Omental fat pad (tissue), 4 donors: ENCODE measurements at places on chromosomes 6 and 20.

DNA sequence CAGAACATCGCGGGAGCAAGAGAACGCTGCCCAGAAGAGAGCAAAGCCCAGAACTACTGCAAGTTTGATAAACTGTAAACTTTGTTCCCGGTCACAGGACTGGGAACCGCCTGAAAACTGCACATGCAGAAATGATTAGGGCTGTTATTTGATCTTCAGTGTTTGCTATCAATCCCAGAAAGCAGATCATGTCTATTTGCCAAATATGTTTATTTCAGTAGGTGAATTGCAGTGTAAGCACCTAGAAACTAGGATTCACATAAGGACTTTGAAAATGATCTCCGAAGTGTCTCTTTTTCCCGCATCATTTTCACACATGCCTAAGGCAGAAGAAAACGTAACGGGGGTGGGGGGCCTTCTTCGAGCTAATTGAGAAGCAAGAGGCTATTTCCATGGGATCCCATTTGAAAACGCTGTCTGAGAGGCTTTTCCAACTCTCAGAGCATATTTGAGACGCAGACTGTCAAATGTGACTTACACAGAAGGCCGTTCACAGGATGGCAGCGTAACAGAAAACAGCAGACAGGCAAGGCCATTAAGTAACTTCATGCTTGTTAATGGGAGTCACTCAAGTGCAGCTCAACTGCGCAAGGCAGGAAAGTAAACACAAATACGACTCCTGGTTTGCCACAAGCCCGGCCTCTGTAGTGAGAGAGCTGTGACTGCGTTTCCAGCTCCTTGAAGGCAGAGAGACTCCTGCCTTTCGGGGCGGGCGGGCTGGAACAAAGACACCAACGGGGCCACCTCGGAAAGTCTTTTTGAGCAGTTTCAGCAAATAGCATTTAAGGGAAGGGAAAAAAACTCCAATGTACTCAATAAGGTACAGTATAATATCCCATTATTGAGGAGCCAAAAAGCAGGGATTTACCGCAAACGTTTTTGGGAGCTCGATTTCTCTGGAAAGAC is 144.7 kb upstream of the ZNF217 start:
- DNase-seq: no peak

GRCh38 chr6:68728159-68728979 is 93.3 kb downstream of the ADGRB3 start:
- no peak for DNase-seq

DNA sequence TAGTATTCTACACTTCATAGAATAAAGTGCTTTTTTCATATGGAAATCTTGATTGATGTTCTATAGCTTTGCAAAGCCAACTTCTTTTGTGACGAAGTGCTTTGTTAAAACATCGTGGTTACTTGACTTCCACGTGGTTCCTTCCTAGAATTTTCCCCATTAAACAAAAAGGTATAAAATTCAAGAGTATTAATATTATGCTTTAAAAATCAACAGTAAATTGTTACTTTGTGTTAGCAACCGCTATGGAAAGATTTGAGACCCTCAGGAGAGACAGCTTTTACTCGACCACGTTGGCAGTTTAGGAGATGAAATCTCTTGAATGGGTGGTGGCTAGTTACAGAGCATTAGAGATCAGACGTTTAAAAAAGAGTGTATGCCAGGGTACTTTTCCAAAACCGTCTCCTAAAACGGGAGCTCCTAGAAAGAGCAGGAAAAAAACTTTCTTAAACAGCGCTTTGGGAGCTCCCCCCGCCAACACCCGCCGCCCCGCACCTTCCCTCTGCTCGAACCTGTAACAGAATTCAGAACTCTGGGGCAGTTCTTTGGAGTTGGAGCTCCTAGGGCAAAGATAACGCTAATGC is 920 bp downstream of the GJA1 start:
- DNase-seq: no peak

GRCh38 chr20:40307268-40307667 is 381.8 kb downstream of the MAFB start:
- no peak for DNase-seq

GRCh38 chr20:51616060-51616459 is 73.5 kb upstream of the NFATC2 start:
- no peak for DNase-seq
